ENCODE measurements at places on chromosomes 4 and X. TPM values are rescaled to one million over a fixed set of nuclear protein-coding genes. Genes with fewer than 3 reads are reported as not detected.

ARMCX6 gene
- total RNA-seq: 13.5 TPM

TMEM185A gene
- total RNA-seq: 8.0 TPM

RPS6KA6 gene
- 0.99 TPM for total RNA-seq

AGA gene
- total RNA-seq: 15.2 TPM

CD38 gene
- 0.78 TPM for total RNA-seq

MAGEA4 gene
- not detected for total RNA-seq

AADAT gene
- total RNA-seq: 5.3 TPM

DACH2 gene
- total RNA-seq: not detected

FOXR2 gene
- total RNA-seq: not detected

HS6ST2 gene
- total RNA-seq: 5.3 TPM

UGDH gene
- 71.1 TPM for total RNA-seq

DDX60 gene
- 4.7 TPM for total RNA-seq

SMR3B gene
- not detected for total RNA-seq

GRCh38 chr4:36624030-36624429, 342.6 kb downstream of the DTHD1 start:
- no peak for DNase-seq

DNA sequence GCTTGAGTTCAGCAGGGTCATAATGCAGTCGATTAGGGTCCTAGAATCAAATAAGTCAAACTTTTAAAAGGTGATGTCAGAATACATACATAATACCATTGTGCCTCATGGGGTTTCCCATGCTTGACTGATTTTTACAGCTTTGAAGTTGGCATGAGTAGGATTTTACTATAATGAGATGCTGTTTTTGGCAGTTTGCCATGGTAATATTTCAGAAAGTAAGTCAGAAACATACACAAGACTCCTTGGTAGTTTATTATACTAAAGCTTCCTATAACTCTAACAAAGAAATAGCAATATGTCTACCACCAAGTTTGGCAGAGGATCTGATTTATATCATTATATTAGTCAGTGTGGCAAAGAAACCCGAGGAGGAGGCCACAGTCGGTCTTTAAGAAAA, 45.2 kb downstream of the PHKA2 start:
- no peak for DNase-seq

GRCh38 chr4:181468451-181468850, 774.8 kb upstream of the TENM3 start:
- DNase-seq: no peak

DNA sequence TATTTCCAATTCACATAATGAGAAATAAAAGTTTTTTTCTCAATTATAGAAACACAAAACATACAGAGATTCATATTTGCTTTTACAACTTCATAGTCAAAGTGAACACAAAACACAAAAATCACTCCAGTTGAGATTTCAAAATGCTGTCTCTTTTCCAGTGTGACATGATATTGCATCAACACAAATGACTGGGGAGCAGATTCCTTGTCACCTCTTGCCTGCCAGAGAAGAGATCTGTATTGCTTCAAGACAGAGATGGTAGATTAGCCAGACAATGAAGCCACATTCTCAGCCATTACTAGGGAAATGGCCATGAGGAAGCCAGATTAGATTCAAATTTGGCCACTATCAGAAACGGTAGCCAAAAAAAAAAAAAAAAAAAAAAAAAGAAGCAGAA, 2313.1 kb upstream of the AGA start:
- no peak for DNase-seq

GRCh38 chr4:25807102-25807728, 55.6 kb downstream of the SEL1L3 start:
- no peak for DNase-seq

DNA sequence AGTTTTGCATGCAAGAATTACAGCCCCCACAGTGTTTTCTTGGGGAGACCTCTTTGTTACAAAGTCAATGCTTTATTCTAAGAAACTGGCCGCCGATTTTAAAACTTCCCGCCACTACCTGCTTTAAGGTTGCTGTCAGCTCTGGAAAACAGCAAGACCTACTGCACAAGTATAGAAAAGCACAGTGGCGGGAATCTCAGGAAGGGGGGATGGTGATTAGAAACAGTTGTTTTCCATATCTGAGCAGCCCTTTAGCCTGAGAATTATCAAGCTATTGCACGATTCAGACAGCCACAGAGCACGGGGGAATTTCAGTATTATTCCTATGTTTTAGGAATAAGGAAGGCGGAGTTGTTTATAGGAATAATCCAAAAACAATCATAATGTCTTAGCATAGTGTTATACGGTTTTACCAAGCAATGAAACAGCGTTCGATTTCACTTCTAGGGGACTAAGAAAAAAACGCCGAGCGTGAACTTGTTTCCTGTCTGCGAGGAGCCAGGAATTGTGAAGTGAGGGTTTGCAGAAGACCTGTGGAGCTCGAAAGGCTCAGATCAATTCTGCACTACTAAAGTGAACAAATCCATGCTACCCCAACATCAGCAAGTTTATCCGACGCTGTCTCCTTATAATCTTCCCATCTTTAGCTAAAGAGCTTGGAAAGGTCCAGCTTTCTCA, 81.3 kb downstream of the HMGN5 start:
- DNase-seq: no peak

DNA sequence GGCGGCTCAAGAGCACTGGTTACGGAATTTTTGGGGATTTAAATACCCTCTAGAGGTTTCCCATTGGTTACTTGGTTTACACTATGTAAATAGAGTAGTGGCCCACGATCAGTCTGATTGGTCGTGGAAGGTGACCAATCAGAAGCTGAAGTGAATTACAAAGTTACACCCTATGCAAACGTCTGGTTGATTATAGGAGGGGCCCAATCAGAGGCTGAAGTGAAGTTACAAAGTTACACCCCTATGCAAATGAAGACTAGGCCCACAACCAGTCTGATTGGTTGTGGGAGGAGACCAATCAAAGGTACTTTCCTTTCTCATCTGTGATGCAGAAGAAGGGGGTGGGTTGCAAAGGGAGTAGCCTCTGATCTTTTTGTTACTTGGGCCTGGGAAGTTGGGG, 45.1 kb upstream of the HSD17B10 start:
- DNase-seq: no peak

- no peak for DNase-seq
These were observed 137.8 kb upstream of the HS3ST1 start for GRCh38 chr4:11566444-11567022.

GRCh38 chr4:151251603-151252304, 25.2 kb upstream of the PRSS48 start:
- no peak for DNase-seq

DNA sequence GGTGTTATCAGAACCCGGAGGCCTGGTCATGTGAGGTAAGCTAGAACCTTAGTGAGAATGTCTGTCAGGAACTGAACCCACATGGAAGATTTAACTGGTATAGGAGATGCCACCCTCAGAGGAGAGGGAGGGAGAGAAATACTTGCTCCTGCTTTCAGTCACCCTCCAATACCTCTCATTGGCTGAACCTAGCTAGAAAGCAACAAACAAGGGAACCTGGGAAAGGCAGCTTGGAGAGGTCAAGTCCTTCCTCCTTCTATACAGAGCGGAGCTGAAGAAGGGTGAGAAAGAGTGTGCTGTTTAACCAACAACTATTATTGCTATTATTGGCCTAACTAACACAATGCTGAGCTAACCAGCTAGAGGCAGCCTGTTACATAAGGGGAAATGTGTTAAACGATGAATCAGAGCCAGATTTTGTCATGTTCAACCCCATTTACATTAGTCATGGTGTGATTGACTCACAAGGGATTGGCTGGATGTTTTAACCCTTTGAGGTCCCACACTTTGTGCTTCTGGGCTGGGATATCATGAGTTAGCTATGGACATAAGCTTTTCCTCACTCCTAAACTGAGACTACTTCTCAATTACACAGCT, 96.5 kb upstream of the ESX1 start:
- DNase-seq: no peak

DNA sequence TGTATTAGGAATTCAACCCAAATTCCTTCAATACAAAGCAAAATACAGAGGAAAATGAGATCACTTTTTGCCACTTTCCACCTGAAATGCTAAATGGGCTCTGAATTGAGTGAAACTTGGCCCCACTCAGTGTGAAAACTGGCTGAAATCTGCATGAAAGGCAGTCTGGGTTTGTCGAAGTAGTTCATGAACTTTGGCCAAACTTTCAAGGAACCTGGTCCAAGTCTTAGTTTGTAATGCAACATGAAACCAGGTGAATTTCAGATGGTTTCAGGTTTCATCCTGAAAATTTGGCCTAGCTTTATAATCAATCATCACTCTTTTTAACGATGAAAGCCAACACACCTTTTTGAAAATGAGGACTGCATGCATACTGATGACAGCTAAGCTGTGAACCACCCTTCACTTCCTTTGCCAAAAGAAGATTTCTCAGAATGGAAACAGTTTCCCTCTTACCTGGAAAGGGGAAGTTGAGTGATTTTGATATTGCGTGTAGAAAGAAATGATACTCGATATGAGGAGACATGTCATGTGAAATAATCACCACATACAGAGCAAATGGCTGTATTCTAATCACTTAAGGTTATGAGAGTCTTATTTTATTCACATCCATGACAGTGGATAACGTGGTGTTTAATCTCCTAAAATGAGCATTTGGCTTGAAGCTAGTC, 209.9 kb upstream of the ETNPPL start:
- DNase-seq: no peak

DNA sequence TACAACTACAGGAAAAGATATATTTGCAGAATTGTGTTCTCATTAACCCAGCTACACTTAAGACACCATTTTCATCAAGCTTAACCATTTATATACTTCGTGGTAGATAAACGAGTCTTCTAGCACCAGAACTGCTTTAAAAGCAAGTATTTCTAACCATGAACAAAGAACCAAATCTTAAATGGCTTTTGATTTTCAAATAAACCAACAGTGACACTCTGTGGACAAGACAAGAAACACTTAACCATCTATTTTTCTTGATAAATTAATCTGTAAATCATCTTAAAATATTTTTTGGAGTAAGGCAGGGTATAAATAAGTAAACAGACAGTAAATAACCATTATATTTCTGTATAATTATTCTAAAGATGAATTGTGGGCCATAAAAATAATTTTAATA, 10.2 kb downstream of the BEND2 start:
- no peak for DNase-seq

GRCh38 chr4:6901669-6902317, 7.8 kb upstream of the TBC1D14 start:
- no peak for DNase-seq

DNA sequence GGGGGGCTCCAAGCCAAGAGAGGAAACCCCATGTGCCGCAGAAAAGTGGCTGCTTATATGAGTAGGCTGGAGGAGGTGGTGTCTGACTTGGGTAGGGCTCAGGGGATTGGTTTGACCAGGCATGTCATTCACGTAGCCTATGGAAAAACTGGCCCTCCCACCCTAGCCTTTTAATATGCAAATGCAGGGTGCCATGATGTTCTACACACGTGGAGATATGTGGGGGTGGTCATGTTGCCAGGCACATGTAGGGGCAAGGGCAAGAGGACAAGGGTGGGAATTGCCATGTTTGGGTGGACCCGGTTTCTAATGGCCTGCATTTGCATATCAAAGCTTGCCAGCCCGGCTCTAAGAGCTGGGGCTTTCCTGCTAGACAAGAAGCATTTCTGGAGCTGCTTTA, 86.9 kb upstream of the SHISA3 start:
- no peak for DNase-seq

GRCh38 chrX:81280148-81280547, 78.2 kb downstream of the SH3BGRL start:
- DNase-seq: no peak

- DNase-seq: no peak
These were observed 40.7 kb downstream of the MTTP start for GRCh38 chr4:99615170-99615820.

DNA sequence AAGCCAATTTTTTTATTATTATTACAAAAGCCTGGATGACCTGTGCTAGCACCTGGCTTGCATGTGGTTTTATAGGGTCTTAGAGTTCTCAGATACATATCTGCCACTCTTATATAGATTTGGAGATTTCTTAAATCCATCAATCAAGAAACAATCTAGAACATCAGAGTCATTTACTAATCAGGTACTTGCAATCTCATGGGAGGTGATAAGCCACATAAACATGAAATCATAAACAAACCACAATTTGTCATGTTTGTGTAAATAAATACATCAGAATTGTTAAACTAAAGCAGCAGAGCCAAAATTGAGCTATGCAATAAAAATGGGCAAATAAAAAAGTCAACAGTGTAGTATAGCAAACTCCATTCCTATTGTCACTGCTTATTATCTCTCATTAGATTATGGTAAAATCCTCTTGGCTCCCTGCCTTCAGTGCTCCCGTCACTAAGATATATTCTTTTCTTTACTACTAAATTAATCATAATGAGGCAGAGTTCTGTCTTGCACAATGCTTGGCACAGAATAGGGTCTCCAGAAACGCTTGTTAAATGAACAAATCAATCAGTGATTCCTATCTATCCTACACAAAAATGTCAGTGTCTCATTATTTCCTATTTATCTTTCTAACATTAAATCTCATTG, 108.7 kb upstream of the TTC29 start:
- DNase-seq: no peak

GRCh38 chr4:168758351-168758876, 251.6 kb downstream of the CBR4 start:
- DNase-seq: no peak

- no peak for DNase-seq
These were observed 23.1 kb downstream of the MAGEA8 start for GRCh38 chrX:149903889-149904748.

- no peak for DNase-seq
These were observed 28.0 kb downstream of the PPP2R3B start for GRCh38 chrX:358651-359143.

GRCh38 chr4:10690185-10690907, 5.8 kb upstream of the CLNK start:
- DNase-seq: no peak

DNA sequence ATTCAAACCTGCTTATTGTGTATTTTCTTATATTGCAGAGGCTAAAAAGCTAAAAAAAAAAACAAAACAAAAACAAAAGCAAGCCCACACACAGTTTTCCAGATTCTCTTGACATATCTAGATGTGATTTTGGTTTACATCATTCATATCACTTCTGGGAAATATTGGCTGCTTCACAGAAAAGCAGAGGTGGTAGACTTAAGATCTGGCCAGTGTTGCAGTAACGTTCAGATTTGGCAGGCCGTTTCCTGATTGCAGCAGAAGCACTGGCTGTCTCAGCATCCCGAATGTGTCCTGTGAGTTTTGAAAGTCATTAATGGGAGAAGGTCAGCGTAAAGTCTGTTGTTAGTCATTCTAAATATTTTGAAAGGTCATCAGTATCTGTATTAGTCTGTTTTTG, 2062.0 kb downstream of the ARAP2 start:
- DNase-seq: no peak

- DNase-seq: peak; percentile 41
These were observed 180.0 kb downstream of the DHRSX start for GRCh38 chrX:2320580-2321327.

DNA sequence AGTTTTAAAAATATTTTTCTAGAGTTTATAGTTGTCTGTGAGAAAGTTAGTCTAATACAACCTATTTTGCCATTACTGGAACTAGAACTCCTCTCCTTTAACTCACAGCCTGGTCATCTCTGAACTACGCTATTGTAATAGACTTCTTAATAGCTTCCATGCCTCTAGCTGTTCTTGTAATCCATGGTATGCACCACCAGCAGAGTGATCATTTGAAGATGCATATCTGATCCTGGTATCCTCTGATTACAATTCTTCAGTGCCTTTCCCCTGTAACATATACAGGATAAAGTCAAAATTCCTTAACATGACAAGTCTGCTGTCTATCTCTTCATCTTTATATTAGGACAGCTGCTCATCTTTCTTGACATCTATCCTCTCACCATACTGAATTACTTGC, 37.6 kb upstream of the NALF2 start:
- DNase-seq: no peak

- DNase-seq: no peak
These were observed 220.6 kb upstream of the FAM241A start for GRCh38 chr4:111924696-111925095.

- DNase-seq: no peak
These were observed 722 bp upstream of the NBDY start for GRCh38 chrX:56728321-56728720.
